ENCODE measurements at places on chromosomes 2 and 18.

GRCh38 chr2:195279840-195280427, 377.1 kb upstream of the SLC39A10 start:
- DNase-seq, result peak; percentile 75

DNA sequence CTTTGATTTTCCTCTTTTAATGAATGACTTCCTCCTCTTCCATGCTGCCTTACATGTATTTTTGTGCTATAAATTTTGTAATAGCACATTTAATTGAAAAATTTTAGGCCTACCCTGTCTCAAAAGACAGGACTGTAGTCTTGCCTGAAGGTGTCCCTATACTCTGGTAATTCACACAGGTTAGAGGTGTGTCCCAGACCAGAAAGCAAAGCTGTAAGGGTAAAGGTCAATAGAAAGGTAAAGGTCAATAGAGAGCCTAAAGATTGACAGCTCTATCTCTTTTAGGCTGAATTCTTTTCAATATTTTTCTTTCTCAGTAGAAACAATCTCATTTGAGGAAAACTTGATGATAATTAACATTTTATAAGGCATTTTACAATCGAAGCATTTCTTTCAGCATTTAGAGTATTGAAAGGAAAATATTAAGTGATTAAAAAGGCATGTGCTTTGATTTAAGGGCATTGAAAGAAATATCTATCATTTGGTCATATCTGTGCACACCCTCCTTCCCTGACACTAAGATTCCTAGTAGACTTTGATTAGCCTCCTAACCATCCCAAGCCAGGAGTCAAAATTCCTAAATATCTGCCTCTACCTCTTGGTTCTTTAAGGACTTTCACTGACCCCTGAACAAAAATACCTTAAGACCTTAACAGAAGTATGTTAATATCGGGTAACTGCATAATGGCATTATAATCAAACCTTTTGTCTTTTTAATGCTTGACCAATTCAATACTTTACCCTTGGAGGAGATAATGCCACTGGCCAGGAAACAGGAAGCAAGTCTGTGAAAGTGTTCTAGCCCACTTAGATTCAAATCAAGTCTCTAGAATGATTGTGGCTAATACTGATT, 161.8 kb upstream of the DTNA start:
- DNase-seq, result no peak

GRCh38 chr2:180647621-180648020, 332.8 kb upstream of the UBE2E3 start:
- DNase-seq, result no peak

DNA sequence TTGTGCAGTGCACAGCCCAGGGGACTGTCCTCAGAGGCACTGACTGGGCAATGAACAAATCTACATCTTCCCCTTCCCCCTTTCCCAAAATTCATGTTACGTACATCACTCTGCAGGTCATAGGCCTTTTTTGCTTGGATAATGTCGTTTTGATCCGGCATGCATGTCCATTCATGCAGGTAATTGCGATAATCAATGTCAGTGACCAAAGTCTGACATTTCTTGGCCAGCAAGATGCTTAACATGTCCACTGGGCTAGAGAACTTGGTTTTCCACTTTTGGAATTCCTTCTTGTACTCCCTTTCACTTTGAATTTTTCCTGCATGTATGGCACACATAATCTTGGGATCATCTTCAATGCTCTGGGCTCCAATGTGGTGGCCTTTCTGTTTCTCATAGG, 124.6 kb downstream of the NEB start:
- DNase-seq, result no peak

- DNase-seq, result no peak
Observed at GRCh38 chr2:15337996-15338666, 223.0 kb downstream of the NBAS start.

DNA sequence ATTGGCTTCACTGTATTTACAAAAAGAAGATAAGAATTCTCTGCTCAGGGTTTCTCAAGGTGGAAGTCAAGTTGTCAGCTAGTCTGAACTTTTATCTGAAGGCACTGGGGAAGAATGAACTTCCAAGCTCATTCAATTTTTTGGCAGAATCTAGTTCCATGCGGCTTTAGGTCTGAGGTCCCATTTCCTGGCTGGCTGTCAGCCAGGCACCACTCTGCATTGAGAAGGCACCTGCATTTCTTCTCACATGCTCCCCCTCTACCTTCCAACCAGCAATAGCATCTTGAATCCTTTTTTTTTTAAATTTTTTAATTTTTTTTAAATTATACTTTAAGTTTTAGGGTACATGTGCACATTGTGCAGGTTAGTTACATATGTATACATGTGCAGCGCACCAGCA, 46.2 kb upstream of the RPE start:
- DNase-seq, result no peak

DNA sequence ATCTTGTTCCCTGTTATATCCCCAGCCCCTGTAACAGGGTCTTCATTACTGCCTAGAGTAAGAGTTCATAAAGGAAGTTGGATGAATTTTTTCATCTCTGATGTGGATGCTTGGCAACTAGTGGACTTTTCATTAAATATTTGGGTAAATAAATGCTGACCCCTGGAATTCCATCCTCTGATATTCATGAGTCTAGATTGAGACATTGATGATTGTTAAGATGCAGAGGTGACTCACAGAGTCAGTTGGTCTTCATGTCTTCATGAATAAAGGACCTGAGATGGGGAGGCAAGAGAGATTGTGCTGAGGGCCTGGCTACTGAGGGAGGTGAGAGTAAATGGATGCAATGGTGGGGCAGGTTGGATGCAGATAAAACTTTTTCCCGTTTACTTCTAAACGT, 132.7 kb upstream of the NT5C1B start:
- no peak for DNase-seq

GRCh38 chr18:60279391-60279790, 93.2 kb downstream of the MC4R start:
- DNase-seq, result no peak

DNA sequence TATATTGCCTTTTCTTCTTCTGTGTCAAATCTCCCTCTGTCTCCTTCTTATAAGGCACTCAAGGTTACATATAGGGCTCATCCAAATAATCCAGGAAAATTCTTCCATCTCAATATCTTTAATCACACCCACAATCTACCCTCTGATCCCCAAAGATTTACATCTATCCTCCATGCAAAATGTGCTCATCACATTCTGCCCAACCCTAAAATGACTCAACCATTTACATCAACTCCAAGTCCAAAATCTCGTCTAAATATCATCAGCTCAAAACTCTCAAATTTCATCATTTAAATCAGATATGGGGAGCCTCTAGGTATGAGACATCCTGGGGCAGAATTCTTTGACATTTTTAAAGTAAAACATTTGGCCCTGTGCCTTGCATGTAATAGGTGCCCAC, 1349.8 kb downstream of the SUCLG1 start:
- DNase-seq, result no peak

GRCh38 chr2:12613137-12613835, 103.5 kb upstream of the TRIB2 start:
- DNase-seq, result peak; percentile 59

DNA sequence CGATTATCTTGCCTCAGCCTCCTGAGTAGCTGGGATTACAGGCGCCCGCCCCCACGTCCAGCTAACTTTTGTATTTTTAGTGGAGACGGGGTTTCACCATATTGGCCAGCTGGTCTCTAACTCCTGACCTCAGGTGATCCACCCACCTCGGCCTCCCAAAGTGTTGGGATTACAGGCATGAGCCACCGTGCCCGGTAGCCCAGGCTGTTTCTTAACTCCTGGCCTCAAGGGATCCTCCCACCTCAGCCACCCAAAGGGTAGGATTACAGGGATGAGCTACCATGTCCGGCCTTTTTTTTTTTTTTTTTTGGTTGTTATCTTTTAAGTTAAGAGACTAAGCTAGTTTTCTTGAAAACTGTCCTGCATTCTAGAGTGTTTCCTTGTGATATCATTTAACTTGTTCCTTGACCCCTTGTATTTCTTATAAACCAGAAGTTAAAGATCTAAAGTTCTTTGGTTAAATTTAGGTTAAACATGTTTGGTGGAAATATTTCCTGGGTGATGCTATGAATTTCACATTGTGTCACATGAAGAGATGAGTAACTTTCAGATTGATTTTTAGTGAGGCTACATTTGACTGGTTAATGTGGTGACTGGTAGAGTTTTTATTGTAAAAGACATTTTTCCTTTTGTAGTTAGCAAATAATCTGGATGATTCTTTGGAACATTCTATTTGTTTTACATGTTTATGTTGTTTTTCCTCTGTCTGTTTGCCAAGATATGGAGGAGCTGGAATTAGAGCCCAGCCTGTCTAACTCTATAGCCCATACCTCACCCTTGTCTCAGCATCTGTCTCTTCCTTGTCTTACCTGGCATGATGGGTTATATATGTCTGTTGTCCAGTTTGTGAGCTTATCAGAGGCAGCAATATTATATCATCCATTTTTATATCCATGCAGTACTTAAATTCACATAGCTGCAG, 5.2 kb downstream of the NCAPH start:
- no peak for DNase-seq
